Activated CD4-positive, CD25-positive, alpha-beta regulatory T cell (primary cell): ENCODE measurements at places on chromosomes 5 and 9.

DNA sequence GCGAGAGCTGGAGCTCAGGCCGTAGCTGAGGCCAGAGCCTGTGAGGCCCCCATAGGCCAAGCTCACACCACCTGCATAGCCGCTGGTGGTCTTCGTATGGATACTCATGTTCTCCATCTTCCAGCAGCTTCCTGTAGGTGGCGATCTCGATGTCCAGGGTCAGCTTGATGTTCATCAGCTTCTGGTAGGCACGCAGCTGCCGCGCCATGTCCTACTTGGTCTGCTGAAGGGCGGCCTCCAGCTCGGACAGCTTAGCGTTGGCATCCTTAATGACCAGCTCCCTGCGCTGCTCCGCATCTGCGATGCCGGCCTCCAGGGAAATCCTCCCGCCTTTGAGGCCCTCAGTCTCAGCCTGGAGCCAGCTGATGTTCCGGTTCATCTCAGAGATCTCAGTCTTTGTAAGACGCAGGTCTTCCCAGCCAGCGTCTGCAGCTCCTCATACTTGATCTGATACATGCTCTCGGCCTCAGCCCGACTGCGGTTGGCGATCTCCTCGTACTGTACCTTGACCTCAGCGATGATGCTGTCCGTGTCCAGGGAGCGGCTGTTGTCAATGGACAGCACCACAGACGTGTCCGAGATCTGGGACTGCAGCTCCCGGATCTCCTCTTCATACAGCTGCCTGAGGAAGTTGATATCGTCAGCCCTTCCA is 172.1 kb downstream of the PPP2R2B start:
- no peak for DNase-seq

- no peak for DNase-seq
Measured at GRCh38 chr9:25677301-25678146, 720 bp downstream of the TUSC1 start.

- DNase-seq, result no peak
Measured at GRCh38 chr9:34232201-34232600, 53.4 kb downstream of the UBAP1 start.

DNA sequence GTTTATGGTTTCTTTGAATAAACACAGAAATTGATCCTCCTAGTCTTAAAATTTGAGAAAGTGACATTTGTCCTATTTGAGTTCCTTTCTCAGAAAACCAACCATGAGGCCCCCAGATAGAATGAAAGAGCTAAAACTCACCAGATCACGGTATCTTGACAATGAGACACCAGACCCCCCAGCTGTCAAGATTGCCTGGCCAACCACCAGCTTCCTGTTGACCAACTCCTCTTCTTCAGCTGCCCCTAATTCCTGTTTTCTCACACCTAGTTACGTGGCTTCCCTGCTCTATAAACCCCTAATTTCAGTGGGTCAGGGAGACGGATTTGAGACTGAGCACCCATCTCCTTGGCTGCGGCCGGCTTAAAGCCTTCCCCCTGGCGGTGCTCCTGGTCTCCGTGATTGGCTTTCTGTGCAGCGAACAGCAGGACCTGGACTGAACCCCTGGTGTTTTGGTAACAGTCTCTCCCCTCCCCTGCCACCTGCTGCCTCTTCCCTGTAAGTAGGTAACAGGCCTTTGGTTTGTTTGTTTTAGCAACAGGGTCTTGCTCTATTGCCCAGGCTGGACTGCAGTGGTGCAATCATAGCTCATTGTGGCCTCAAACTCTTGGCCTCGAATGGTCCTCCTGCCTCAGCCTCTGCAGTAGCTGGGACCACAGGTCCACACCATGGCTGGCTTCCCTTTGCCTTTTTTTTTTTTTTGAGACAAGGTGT is 4.8 kb upstream of the ENTPD2 start:
- no peak for DNase-seq

GRCh38 chr9:108830272-108830671 is 25.5 kb downstream of the ACTL7B start:
- DNase-seq, result no peak

DNA sequence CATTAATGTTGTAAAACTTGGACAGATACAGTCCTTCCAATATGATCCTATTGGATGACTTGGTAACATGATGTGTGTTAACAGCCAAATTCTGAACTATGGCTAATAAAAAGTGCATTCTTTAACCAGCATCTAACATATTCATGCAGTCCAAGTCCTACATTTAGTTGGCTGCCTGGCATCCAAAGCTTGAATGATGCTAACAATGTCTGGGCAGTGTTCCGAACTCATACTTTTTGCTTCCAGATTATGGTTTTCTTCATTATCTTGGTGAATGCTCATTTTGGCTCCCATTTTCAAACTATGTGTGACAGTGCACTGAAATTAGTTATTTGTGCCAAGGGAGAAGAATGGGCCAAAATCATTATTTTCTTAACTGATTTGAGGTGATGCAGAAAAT is 2.8 kb downstream of the FAM174A start:
- no peak for DNase-seq

DNA sequence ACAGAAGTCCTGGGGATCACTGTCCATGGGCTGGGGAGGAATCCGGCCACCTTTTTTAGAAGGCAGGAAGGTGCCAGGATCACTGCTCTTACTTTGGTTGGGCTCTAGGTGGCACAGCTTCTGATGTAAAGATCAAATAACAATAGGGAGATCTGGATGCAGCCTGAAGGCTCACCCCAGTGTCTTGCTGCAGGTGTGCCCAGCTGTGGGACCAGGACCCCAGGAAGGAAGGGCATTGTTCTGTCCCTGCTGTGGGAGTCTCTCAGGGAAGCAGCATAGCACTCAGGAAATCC is 69.6 kb downstream of the DAB2IP start:
- DNase-seq, result no peak

- no peak for DNase-seq
Measured at GRCh38 chr9:94081435-94081834, 2.8 kb upstream of the PTPDC1 start.

DNA sequence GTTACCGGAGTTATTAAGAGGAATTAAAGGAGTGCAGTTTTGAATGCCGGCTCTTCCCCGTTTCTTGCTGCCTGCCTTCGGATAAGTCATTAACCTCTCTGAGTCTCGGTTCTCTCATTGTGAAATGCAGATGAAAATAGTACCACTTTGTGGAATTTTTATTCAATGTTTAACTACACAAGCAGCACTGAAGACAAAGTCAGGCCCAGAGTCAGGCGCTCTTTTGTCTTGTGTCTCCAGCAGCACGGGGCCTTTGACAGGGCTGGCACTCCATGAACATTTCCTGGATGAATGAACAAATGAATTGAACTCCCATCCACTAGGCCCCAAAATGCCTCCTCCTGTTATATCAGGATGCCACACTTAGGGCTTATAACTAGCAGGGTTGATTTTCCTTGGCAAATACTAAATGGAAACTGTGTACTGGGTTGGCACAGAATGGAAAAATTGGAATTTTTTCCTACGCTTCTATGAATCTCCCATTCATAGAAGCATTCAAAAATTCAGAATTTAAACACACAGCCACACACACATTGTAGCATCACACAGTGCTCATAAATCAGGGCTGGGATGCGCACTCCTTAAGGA is 332.8 kb downstream of the MLLT3 start:
- DNase-seq, result no peak

GRCh38 chr9:91348191-91348807 is 13.4 kb downstream of the AUH start:
- DNase-seq, result no peak

- DNase-seq, result no peak
Measured at GRCh38 chr9:137952976-137953666, 75.5 kb downstream of the CACNA1B start.

- DNase-seq, result no peak
Measured at GRCh38 chr5:7925961-7926695, 57.2 kb downstream of the MTRR start.

DNA sequence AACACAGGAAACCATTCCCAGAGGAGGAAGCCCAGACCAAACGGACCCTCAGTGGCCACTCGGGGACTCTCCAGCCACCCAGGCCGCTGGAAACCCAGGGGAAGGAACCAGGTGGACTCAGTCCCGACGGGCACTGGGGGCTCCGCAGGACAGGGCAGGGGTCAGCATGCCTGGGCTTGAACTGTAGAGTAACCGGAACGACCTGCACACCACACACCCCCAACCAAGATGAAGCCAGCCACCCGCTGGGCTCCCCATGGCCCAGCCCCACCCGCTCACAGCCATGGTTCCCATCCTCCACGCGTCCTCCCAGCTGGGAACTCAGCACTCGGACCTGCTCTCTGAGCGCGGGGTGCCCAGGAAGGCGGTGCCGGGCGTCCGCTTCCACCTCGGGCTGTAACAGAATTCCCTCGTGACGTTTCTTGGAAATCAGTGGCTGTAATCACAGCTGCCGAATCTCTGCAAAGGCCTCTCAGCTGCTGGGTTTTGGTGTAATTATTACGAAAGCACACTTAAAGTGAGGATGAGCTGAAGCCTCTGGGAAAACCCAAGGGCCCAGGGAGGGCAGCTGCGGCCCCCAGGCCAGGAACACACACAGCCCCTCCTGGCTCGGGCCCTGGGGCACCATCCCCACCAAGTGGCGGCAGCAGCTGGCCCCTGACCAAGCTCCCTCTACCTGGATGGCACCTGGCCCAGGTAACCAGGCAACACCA is 13.8 kb downstream of the NACC2 start:
- DNase-seq, result no peak

GRCh38 chr9:72718503-72718902 is 197.1 kb downstream of the TMC1 start:
- DNase-seq, result no peak

DNA sequence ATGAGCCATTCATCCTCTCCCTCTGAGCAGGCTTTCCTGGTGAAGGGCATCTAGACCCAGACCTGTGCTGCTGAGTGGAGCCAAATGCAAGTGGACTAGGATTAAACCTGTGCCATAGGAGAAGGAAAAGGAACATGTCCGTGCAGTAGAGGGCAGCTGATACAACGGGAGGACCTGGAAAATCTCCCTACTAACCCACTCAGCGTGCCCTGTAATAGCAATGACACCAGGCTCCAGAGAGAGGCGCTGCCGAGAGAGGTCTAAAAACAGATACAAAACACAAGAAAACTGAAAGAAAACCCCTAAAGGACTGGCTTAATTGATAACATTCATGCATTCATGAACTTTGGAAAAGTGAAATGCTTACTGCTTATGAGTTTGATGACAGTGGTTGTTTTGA is 60.8 kb downstream of the PFDN1 start:
- no peak for DNase-seq

GRCh38 chr5:42168091-42168670 is 243.1 kb downstream of the FBXO4 start:
- DNase-seq, result no peak

GRCh38 chr5:36396640-36397039 is 94.9 kb upstream of the RANBP3L start:
- no peak for DNase-seq

DNA sequence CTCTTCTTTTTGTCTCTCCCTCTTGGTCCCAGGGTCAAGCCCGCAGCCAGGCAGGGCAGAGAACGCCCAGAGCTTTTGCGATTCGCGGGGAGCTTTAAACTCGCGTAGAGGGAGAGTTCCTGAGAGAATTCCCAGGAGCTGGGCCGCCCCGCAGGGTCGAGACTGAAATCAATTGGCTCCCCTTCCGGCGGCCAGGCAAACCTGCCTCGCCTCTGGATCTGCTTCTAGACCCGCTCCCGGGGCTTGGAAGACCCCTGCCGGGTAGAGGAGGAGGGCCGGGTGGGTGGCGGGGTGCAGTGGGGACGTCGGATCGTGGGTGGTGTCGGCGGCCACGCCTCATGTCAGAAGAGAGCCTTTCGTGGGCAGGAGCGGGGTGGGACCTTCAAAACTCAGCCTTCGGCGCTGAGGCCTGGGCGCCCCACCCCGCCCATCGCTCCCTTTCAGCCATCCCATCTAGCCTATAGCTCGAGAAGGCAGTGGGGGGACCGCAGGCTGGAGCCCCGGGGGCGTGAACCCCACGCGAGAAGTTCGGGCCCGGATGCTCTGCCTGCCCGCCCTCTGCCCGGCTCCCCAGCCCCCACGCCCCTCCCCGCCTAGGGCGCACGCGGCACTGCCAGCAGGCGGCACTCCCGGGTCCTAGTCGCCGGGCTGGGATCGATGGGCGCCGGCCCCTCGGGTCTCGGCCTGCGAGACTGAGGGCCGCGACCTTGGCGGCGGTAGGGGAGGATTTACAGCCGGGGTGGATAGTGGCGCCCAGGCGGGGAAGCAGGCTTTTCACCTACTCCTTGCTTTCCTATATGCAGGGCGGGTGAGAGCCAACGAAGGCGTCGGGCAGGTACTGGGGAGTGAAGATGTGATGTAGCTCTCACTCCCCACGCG is 6.1 kb downstream of the PRDM6 start:
- no peak for DNase-seq

DNA sequence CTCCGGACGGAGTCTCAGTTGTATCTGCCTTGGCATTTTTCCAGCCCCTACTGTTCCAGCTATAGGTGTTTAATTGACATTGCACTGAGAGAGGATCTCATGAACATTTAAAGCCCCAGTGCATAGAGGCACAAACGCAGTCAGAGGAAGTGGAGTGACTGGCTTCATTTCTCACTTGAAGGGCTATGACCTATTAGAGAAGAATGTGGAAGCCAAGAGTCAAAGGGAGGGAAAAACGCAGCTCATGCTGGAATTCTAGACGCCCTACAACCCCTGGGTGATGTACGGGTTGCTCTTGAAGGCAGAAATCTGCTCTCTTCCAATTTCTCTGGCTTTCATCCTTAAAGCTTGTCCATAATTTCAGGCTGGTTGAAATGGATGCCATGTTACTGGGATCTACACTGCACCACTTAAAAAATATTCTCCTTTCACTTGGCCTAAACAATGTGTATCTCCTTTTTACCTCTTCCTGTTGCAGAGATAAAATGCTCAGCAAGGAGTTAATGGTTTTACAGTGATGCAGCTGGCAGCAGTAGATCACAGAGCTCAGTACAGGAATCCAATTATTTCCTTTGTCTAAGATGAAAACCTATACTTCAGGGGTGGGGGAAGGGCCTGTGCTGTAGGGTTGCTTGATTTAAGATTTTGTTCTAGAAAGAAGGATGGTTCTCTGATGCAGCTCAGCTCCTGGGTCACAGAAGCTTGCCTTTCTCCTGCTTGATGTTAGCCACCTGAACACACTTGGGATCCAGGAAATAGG is 61.8 kb upstream of the MAMDC2 start:
- no peak for DNase-seq

GRCh38 chr5:56211298-56211865 is 21.7 kb downstream of the ANKRD55 start:
- DNase-seq, result no peak

GRCh38 chr9:121700165-121700831 is 48.9 kb downstream of the DAB2IP start:
- DNase-seq, result no peak

GRCh38 chr5:39115644-39116343 is 41.6 kb upstream of the RICTOR start:
- no peak for DNase-seq

GRCh38 chr5:119393746-119394145 is 37.9 kb downstream of the TNFAIP8 start:
- DNase-seq, result no peak

GRCh38 chr9:134981829-134982228 is 64.1 kb upstream of the FCN1 start:
- DNase-seq, result no peak

GRCh38 chr5:123753937-123754891 is 242.2 kb downstream of the CSNK1G3 start:
- DNase-seq, result no peak

DNA sequence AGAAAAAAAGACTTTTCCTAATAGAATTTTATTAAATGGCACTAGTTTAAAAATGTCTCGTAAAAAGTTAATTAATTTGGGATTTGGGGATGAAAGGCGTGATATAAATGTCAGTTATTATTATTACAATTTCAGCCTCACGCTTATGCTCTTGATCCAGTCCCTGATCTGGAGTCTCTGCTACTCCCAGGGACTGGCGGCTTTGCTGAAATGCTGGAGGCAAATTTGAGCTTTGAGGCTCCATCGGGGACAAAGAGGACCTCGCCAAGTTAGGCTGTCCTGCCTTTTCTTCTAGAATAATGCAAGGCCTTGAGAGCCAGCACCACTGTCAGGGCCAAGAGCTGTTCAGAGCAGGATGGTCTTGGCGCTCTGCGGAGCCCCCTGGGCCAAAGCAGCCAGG is 69.7 kb downstream of the ZNF618 start:
- DNase-seq, result no peak
